ENCODE measurements at places on chromosomes 16 and 17.

GRCh38 chr17:81393684-81394376 is 1.4 kb upstream of the BAHCC1 start:
- no peak for DNase-seq

DNA sequence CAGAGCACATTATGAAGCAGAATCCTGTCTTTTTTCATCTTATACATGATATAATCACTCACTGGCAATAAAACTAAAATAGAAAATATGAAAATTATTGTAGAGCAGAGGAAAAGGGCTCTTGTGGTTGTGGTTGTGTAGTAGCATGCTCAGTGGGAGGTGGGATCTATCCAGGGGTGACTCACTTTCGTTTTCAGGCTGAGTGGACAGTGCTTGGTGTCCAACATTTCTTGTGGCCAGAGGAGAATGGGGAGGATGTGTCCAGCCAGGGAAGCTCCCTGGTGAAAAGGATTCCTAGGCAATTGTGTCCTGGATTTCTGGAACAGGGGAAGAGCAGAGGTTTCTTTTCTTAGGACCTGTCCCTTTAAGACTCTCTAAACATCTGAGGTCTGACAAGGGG is 31.9 kb upstream of the CPHXL start:
- no peak for DNase-seq

- DNase-seq = no peak
Observed at GRCh38 chr16:4283939-4284338, 11.1 kb upstream of the TFAP4 start.

GRCh38 chr16:58510776-58511628 is 4.3 kb upstream of the SETD6 start:
- no peak for DNase-seq

- DNase-seq = no peak
Observed at GRCh38 chr17:8146381-8147140, 5.6 kb downstream of the PER1 start.

GRCh38 chr16:30350134-30350871 is 4.8 kb downstream of the CD2BP2 start:
- DNase-seq = no peak

DNA sequence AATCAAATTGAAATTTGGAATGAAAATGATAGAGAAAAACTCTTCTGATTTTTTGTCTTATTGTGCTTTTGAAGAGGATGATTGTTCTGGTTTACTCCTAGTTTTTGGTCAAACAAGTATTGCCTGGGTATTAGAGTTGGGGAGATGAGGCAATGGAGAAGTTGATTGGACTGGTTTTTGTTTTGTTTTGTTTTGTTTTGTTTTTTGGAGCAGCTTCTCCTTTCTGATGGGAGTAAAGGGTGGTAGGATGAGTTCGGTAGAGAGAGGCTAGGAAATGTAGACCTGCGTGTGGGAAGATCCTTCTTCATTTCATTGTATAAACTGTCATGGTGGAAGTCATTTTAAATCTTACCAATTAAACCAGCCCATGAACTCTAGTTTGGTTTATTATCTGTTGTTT is 17.7 kb downstream of the ATP6V0A1 start:
- DNase-seq = no peak

DNA sequence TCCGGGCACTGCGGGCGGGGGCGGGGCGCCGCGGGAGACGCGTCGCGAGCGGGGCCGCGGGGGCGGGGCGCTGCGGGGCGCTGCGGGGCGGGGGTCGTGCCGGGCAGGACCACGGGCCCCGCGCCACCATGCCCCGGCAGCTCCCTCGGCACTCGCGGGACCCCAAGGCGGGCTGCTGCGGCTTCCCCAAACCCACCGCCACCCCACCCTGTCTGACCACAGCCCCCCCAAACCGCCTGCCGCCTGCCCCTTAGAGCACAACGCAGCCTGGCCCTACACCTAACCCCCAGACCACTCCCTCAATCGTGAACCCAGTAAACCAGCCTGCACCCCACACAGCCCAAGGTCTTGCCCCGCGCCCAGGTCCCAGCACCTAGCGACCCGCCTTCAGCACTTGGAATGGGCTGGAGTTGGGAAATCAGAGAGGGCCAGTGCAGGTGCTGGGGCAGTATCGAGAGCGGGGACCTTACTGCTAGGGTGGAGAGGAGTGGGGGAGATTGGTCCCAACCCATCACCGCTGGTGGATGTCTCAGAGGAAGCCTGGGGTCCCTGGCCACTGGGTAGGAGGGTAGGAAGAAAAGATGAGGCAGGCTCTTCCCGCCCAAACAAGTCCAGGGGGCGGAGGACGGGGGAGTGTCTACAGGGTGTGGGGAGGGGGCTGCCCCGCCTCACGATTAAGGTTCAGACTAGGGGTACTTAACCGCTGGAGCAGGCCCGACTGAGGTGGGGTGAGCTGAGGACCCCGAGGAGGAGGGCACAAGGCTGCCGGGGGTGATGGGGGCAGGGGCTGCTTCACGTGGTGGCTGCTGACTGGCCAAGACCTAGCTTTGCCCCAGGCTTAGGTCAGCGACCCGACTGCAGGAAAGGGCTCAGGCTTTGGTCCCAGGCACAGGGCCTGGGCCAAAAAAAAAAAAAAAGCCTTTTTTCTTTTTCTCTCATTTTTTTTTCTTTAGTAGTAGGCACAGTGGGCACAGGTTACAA is 539 bp upstream of the VAMP2 start:
- no peak for DNase-seq

DNA sequence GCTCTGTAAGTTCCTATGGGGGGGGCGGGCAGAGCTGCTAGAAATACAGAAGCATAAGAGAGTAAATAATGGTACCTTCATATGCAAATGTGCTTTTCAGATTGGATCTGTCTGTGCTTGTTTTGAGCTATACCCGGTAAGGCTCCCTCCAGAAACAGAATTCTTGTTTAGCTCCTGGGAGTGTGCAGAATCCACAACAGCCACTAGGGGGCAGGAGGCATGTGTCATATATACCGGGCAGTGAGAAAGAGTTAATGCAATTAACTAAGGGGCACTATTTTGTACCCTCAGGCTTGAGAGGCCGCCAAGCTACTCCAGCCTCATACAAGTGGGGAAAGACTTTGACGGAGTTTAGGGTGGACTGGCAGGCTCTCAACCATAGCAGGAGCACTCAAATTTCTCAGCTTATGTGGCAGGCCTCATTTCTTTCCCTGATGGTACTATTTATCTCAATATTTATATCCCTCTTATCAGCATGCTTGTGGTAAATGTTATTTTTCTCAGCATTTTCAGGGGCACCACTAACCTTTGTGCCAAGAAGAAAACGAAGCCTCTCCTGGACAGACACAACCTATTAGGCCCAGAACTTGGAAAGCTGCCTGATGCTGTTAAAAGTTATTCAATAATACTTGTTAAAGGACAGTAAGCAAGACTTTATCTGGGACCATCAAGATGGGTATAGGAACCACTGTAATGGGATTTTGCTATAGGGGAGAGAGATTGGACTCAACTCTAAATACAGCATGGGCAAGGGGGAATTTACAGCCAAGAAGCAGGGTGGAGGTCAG is 10.7 kb upstream of the CENPV start:
- DNase-seq = peak; percentile 43

GRCh38 chr16:19382084-19382801 is 35.4 kb upstream of the TMC5 start:
- no peak for DNase-seq

GRCh38 chr17:55500103-55500502 is 11.1 kb downstream of the SMIM36 start:
- no peak for DNase-seq

DNA sequence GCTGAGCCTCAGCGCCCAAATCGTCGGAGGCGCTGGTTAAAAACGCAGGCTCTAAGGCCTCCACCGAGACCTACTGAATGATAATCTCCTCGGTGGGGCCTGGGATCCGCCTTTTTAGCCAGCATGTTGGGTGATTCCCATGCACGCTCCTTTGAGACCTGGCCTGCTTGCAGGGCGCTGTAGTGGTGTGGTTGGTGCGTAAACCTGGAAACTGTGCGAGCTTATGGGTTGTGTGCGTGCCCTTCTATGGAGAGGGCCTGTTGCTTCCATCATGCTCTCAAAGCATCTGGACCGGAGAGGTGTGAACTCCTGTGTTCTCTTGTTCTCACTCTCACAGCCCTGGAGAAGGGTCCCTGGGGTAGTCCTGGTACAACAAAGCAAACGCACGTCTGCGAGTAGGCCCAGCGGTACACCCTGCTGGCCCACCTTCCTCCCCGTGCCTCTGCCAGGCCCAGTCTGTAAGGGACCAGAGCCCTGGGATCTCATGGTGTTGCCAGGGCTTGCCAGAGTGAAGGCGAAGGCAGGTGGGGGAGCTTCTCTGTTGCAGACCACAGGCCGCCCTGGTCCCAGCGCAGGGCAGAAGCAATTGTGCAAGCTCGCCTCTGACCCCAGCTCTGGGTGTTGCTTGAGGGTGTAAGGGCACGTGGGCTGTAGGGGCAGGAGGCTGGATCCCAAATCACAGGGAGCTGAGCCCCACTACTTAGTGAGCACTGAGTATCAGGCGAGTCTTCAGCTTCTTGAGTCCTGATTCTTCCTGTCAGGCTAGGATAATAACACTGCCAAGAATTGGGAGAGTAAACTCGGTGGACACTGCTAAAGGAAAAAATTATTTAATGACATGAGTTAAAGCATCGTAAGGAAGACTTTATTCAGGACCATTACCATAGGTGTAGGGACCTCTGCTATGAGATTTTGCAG is 879 bp upstream of the LRRC75A start:
- no peak for DNase-seq

DNA sequence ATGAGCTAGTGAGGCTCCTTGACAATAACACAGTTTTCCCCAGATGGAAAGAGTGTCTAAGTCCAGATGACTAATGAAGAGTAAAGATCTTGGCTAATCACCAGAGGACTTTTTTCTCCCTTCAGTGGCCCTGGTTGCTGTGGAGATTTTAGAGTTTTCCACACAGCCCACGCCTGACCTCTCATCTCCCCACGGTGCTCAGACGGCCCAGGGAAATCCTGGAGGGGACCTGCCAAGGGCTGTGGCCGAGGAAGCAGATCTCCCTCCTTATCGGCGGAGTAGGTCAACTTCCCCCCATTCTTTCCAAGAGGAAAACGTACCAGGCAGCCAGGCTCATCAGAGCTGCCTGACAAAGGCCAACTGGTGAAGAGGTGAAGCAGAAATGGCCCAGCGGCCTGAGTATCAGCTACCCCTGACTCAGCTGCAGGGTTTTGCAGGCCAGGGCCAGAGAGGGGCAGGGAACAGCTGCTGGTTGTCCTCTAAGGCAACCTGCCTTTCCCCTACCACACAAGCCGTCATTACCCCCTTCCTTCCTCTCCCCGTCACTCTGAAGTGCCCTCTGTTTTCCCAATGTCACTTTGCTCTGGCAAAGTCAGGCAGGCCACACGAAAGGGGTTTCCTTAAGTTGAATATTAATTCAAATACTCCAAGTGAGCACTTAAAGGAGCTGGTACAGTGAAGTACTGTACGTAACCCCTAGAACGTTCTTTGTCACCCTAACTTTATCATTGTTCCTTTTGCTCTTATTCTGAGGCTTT is 140.2 kb upstream of the ADAMTS18 start:
- no peak for DNase-seq

- DNase-seq = peak; percentile 75
Observed at GRCh38 chr16:180681-181564, 664 bp downstream of the HBQ1 start.

DNA sequence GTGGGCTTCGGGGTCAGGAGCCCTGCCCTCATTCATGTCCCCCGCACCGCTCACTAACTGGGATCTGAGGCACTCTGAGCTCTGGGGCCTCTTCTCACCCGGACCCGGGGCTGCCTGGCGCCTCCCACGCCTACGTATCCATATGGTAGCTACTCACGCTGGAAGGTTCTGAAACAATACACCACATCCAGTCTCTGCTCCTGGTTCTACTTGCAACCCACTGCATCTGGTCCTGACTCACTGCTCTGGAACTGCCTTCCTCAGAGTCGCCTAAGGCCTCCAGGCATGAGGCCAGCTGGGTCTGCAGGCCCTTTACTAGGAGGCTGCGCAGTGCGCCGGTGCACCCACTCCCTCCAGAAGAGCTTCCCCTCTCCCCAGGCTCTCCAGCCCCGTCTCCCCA is 18.1 kb downstream of the USP36 start:
- DNase-seq = no peak

DNA sequence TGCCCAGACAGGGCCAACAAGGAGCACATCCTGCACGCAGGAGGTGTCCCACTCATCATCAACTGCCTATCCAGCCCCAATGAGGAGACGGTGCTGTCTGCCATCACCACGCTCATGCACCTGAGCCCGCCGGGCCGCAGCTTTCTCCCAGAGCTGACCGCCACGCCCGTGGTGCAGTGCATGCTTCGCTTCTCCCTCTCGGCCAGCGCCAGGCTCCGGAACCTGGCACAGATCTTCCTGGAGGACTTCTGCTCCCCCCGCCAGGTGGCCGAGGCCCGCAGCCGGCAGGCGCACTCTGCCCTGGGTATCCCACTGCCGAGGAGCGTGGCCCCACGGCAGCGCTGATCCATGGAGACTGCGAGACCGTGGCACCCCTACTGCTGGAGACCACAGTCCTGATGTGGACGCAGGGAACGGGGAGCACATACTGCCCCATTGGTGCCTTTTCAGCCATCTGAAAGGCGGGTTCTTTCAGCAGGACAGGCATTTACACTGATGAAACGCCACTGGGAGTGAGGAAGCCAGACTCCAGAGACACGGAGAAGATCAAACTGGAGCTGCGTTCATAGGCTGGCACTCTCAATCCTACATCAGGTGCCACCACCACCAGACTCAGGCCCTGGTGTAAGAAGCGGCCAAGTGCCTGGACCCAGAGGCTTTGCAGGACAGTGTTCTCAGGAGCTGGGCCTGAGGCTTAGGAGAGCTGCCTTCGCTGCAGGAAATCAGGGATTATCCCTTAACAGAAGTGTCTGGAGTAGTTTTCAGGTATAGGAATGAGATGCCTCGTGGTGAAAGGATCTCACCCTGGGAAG is 2.6 kb downstream of the NT5C start:
- DNase-seq = no peak

GRCh38 chr17:9052921-9053320 is 31.6 kb downstream of the NTN1 start:
- DNase-seq = no peak

DNA sequence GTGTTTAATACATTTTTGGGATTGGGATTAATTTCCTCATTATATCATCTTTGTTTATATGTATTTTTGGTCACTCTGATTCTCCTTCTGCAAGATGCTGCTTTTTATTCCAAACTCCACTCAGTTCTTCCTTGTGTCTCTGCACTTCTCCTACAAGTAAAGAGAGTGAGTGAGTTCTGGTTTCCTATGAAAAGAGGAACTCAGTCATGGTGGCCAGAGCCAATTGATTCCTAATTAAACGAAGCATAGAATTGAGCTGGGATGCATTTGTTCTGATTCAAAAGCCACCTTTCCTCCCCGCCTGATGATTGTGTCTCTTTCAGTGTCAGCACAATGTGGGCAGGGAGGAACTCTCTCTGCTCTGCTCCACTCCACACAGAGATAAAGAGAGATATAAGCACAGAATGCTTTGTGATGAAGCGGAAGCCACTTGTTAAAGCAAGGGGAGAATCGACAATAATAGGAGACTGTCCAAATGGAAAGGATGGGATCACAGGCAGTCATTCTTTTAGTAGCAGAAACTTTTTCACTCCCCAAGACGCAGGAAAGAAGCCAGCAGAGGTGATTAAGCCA is 121.3 kb upstream of the GOT2 start:
- no peak for DNase-seq

Measured in T-cell (primary cell).